ENCODE measurements at places on chromosomes 1 and 21. TPM values are rescaled to one million over a fixed set of nuclear protein-coding genes. Genes with fewer than 3 reads are reported as not detected.
A peak's percentile ranks its signal among the peaks of the same experiment; 100 is the strongest.

DNA sequence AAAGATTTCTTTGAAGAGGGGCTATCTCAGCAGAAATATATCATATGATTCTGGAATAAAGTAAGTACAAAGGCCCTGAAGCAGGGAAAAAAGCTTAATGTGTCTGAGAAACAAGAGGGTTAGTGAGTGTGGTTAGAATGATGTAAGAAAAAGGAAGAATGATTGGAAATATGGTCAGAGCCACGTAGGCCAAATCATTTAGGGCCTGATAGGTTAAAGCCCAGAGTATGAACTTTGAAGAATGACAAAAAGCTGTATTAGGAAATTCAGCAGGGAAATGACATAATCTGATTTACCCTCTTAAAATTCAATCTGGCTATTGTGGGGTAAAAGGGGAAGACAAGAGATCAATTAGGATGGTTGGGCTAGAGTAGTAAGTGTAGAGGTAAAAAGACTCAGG is 69.0 kb upstream of the MUTYH start:
- DNase-seq, result no peak
- H3K36me3 ChIP-seq, result no peaks in the 10 kb centered on the region
- peaks cover 14% of the 10 kb centered on the region for H3K4me1 ChIP-seq
- H3K27ac ChIP-seq, result no peak overlapping the region
- no peaks in the 10 kb centered on the region for H3K27me3 ChIP-seq
- no peak overlapping the region for H3K4me3 ChIP-seq

DNA sequence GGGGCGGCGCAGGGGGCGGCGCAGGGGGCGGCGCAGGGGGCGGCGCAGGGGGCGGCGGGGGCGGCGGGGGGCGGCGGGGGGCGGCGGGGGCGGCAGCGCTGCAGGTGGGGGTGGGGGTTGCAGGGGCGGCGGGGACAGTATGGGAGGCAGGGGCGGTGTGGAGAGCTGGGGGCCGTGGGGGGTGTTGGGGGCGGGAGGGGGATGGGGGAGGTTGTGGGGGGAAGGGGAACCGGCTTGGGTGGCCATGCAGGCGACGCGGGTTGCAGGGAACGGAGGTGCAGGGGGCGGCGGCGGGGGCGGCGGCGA is 13.0 kb upstream of the SLC19A1 start:
- H3K4me3 ChIP-seq, result peak overlapping the region; percentile 69
- H3K27ac ChIP-seq, result no peak overlapping the region
- DNase-seq, result no peak
- peaks cover 25% of the 10 kb centered on the region for H3K4me1 ChIP-seq
- H3K27me3 ChIP-seq, result no peaks in the 10 kb centered on the region

- DNase-seq, result no peak
- H3K27ac ChIP-seq, result no peak overlapping the region
- H3K36me3 ChIP-seq, result no peaks in the 10 kb centered on the region
- no peak overlapping the region for H3K4me3 ChIP-seq
- H3K27me3 ChIP-seq, result peaks cover 3% of the 10 kb centered on the region
Observed at GRCh38 chr1:171258943-171259342, 10.6 kb downstream of the FMO1 start.

DNA sequence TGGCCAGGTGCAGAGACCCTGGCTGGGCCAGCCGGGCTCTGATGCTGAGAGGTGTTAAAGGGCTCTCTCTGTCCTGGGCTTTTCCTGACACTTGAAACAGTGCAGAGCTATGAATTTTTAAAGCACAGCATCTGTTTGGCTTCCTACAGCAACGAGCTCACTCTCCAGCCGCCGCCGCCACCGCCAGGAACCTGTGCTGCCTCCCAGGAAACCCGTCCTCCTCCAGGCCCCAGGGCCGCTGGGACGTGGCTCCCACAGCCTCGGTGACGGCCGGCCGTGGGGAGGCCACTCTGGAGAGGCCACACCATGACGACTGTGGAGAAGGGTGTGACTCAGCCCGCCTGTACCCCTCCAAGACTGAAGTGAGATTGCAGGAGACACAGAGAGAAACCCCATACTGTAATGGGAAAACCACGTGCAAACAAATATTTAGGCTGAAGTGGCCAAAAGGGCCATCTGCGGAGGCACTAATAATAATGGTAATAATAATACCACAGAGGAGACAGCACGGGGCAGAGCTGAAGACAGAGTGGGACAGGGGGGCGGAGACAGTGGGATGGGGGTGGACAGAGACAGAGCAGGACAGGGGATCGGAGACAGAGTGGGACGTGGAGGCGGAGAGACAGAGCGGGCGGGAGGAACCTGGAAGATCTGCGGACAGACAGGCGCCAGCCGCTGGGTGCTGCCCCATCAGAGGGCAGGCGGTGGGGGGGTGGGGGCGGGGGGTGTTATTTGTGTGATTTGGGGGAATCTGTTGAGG is 139.2 kb downstream of the CASZ1 start:
- no peak for DNase-seq
- no peaks in the 10 kb centered on the region for H3K4me1 ChIP-seq
- H3K4me3 ChIP-seq, result no peak overlapping the region

DNA sequence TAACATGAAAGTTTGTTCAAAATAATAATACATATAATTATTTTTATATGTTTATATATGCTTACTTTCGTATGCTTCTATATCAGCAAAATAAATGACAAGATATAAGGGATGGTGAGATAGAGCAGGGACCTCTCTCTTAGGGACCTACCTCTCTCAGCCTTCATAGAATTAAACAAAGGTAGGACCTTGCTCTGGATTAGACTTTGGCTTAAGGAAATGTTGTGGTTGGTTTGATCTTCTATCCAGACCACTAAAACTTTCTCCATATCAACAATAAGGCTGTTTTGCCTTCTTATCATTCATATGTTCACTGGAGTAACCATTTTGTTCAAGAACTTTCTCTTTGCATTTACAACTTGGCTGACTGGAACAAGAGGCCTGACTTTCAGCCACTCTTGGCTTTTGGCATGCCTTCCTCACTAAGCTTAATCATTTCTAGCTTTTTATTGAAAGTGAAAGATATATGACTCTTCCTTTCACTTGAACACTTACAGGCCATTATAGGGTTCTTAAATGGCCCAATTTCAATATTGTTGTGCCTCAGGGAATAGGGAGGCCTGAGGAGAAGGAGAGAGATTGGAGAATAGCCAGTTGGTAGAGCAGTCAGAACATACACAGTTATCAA is 14.4 kb downstream of the FRRS1 start:
- peak overlapping the region; percentile 80 for H3K27ac ChIP-seq
- H3K4me1 ChIP-seq, result peaks cover 32% of the 10 kb centered on the region
- DNase-seq, result peak; percentile 73
- no peaks in the 10 kb centered on the region for H3K27me3 ChIP-seq
- H3K36me3 ChIP-seq, result no peaks in the 10 kb centered on the region

- no peaks in the 10 kb centered on the region for H3K4me1 ChIP-seq
- H3K4me3 ChIP-seq, result no peak overlapping the region
- no peaks in the 10 kb centered on the region for H3K36me3 ChIP-seq
- DNase-seq, result no peak
- H3K27ac ChIP-seq, result no peak overlapping the region
Observed at GRCh38 chr1:153429266-153430165, 13.2 kb downstream of the S100A7A start.

DNA sequence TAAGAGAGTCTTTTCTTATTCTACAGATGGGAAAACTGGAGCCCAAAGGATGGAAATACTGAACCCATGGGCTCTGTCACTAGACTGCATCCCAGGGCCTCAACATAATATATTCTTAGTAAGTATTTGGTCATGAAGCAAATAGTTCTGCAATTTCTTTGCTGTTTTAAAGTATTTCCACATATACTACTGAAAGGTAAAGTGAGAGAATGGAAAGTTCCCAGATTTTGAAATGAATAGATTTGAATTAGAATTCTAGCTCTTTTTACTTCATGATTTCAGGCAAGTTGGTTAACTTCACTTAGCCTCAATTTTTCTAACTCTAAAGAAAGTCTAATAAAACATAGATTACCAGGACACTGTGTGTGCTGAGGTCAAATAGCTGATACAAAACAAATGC is 95.6 kb upstream of the FGGY start:
- no peaks in the 10 kb centered on the region for H3K27me3 ChIP-seq
- DNase-seq, result no peak

GRCh38 chr1:203643213-203644045 is 16.8 kb downstream of the ATP2B4 start:
- no peaks in the 10 kb centered on the region for H3K4me1 ChIP-seq
- no peaks in the 10 kb centered on the region for H3K36me3 ChIP-seq
- no peak overlapping the region for H3K27ac ChIP-seq
- H3K4me3 ChIP-seq, result no peak overlapping the region
- no peaks in the 10 kb centered on the region for H3K27me3 ChIP-seq
- no peak for DNase-seq

DNA sequence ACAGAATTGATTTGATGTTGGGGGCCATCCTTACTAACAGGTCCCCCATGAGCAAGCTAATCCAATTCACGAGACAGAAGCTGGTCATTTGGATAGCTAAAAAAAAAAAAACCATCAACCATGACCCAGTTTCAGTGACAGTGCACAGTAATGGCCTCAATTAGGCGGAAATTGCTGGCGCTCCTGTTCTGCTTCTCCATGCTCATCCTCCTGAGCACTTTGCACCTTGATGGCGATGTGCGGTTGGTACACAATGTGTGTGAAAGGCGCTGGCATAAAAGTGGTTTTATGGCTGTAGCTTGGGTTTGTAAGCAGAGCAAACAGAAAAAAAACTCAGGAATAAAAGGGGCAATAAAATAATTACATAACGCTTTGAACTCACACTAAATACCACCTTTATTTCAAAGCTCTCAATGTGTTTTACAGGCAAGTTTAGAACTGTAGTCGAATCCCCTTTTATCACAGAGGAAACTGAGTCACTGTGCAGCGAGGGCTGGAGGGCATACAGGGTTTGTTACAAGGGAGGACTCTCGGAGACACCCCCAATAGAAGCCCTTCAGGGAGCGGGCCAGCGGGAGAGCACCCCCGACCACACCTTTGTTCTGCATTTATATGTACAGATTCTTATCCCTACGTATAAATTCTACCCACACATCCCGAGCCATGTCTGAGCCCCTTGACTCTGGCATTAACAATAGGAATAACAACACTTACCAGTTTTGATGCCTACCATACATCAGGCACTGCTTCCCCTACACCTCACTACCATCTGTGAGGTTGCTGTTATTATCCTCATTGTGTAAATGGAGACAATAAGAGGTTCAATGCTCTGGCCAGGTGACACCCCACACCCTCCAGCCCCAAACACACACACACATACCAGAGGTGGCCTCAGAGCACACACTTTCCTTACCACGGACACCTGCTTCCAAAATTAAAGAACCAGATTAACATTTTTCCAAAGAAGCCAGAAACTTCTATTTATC is 213.5 kb upstream of the IRF2BP2 start:
- DNase-seq, result no peak
- no peaks in the 10 kb centered on the region for H3K27me3 ChIP-seq
- H3K36me3 ChIP-seq, result no peaks in the 10 kb centered on the region
- H3K27ac ChIP-seq, result no peak overlapping the region
- no peaks in the 10 kb centered on the region for H3K4me1 ChIP-seq

- H3K4me3 ChIP-seq, result no peak overlapping the region
- no peaks in the 10 kb centered on the region for H3K27me3 ChIP-seq
- no peaks in the 10 kb centered on the region for H3K36me3 ChIP-seq
- H3K4me1 ChIP-seq, result no peaks in the 10 kb centered on the region
- DNase-seq, result no peak
Observed at GRCh38 chr1:199780948-199781670, 246.4 kb upstream of the NR5A2 start.

DNA sequence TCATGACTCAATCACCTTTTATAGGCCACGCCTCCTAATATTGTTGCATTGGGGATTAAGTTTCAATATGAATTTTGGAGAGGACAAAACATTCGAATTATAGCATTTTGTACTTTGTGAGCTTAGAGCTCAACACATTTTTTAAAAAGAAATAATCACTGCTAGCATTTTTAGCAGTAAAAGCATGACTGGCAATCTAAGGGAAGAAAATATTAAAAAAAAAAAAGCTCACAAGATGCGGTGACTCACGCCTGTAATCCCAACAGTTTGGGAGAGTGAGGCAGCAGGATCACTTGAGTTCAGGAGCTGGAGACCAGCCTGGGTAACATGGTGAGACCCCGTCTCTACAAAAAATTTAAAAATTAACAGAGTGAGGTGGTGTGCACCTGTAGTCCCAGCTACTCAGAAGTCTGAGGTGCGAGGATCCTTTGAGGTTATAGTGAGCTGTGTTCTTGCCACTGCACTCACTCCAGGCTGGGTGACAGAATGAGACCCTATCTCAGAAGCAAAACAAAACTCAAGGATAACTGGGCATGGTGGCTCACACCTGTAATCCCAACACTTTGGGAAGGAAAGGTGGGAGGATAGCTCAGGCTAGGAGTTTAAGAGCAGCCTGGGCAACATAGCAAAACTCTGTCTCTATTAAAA is 28.8 kb upstream of the DIPK1A start:
- no peak overlapping the region for H3K4me3 ChIP-seq
- H3K4me1 ChIP-seq, result no peaks in the 10 kb centered on the region
- no peak for DNase-seq
- H3K27ac ChIP-seq, result no peak overlapping the region
- no peaks in the 10 kb centered on the region for H3K36me3 ChIP-seq

- DNase-seq, result no peak
- no peak overlapping the region for H3K27ac ChIP-seq
- H3K27me3 ChIP-seq, result no peaks in the 10 kb centered on the region
- no peak overlapping the region for H3K4me3 ChIP-seq
- H3K4me1 ChIP-seq, result no peaks in the 10 kb centered on the region
- H3K36me3 ChIP-seq, result no peaks in the 10 kb centered on the region
Observed at GRCh38 chr1:17192394-17193221, 12.3 kb upstream of the PADI1 start.

GRCh38 chr1:27523337-27524020 is 33.5 kb upstream of the WASF2 start:
- no peaks in the 10 kb centered on the region for H3K27me3 ChIP-seq
- peaks cover 30% of the 10 kb centered on the region for H3K4me1 ChIP-seq
- H3K36me3 ChIP-seq, result no peaks in the 10 kb centered on the region
- no peak overlapping the region for H3K4me3 ChIP-seq

DNA sequence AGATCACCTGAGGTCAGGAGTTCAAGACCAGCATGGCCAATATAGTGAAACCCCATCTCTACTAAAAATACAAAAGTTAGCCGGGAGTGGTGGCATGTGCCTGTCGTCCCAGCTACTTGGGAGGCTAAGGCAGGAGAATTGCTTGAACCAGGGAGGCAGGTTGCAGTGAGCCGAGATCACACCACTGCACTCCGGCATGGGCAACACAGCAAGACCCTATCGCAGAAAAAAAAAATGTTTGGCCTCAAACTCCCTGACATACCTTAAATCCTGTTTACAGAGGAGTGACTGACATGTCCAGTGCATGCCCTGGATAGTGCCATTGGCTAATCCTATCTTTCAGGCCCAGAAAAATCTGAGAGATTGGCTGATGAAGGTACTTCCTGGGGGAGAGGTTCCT is 11.8 kb downstream of the DCLRE1B start:
- H3K27me3 ChIP-seq, result no peaks in the 10 kb centered on the region
- DNase-seq, result no peak
- no peaks in the 10 kb centered on the region for H3K36me3 ChIP-seq

SLC1A7 gene
- not detected for total RNA-seq

NBPF6 gene
- not detected for total RNA-seq

APCS gene
- total RNA-seq, result 0.45 TPM

TXLNA gene
- total RNA-seq, result 71.3 TPM

All from GM12878 (cell line).